ENCODE measurements at places on chromosomes 12 and 14.

DNA sequence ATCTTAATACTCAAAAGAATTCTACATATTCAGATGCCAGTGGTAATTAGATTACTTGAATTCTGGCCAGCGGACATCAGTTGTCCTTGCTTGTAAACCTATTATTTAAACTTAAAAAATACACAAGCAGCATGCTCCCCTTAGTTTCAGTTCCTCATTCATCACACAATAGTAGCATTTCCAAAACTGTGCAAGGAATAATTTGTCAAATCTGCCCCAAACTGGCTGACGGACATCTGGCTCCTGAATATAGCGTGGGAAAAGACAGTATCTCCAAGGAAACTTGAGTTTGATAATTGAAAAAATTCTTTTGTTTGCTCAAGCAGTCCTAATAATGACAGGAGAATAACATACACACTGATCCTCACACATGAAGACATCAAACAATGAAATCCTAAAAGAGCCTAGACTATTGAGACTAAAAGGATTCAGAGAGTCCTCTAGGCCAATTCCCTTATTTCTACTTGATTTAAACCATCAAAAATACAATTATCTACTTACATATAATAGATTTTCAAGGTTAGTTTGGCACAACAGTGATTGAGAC is 90.4 kb downstream of the KIF21A start:
- no peak for DNase-seq

- no peak for DNase-seq
Measured at GRCh38 chr12:52660934-52661499, 9.0 kb upstream of the KRT2 start.

- no peak for DNase-seq
Measured at GRCh38 chr12:56758728-56759262, 4.3 kb upstream of the HSD17B6 start.

DNA sequence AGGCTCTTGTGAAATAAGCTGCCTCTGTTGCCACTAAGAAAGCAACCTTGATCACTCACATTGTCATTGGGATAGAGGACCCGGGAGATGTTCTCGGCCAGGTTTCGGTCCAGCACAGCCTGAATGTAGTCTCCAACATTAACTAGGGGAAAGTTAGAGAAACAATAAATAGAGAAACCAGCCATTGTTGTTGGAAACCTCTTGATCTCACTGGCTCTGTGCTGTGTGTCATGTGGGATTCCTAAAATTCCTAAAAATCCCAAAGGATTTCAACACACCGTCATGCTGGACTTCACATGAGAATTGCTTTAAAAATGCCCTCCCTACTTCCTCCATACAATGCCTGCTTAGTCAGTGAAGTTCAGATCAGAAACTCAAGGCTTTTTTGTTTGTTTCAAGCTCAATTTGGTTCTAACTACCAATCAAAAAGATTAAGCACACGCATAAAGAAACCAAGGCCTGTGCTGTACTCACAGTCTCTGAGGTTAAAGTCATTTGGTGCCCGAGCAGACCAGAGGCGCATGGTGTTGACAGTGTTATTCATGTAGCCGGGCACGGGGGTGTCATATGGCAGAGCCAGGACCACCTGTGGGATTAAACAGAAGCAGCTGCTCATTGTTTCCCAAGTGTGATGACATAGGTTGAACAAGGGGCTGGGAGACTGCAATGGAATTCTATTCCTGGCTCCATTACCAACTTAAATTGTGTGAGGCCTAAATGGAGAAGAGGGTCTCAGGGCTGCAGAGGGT is 23.6 kb downstream of the PYGL start:
- DNase-seq = peak; percentile 91

DNA sequence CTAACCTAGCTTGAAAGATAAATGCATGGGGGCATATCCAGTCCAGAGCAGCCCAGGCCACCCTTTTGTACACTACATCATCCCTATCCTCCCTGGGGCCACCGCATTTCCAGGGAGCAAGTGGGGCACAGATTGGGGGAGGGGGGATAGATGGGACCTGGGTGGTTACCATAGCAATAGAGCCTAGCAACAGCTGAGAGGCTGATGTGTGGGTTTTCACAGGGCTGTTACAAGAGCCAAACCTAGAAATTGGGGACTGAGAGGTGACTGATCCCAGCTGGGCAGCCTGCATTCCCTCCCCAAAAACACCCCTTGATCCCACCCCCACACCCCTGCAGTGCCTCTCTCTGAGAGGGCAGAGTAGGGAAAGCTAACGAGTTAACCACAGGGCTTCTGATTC is 3.7 kb upstream of the ZNF384 start:
- DNase-seq = no peak
